Stimulated activated CD8-positive, alpha-beta memory T cell treated with anti-CD3 and anti-CD28 coated beads, Interleukin-15, amount 100 ng/mL, for 24 hours (primary cell): ENCODE measurements at places on chromosomes 5 and 9.

DNA sequence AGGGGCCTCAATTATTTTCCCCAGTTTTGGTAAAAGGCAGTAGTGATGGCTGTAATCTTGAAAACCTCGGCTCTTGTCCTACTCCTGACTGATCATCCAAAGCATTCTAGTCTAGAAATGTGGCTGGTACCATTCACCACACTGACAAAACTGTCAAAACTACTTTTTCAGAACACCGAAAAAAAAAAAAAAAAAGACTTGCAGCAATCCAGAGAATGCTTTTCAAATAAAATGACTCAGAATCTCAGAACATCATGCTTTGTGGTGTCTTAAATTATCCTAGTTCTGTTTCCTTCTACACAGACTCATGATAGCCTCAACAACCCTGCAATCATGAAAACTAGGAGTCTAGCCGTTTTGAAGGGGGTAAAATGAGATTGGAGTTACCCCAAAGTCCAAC, 13.4 kb downstream of the SLC28A3 start:
- DNase-seq, result no peak

DNA sequence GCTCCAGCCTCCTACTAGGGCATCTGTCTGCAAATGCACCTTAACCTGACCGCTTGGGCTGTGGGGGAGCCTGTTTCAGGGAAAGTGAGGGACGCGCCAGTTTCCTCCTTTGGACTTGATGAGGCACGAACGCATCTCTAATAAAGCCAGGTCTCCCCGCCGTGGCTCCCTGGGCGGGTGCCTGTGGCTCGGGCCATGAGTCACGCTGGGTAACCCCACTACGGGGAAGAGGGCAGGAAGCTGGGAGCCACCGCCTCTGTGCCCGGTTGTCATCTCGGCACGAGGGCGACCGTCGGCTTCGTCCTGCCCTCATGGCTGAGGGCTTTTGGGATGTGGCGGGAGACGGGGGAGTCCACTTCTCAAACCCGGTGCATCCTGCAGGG, 12.1 kb downstream of the NOTCH1 start:
- no peak for DNase-seq

- DNase-seq, result no peak
Measured at GRCh38 chr9:89648247-89649000, 43.6 kb downstream of the GADD45G start.

GRCh38 chr5:168104811-168105481, 186.5 kb upstream of the WWC1 start:
- no peak for DNase-seq

DNA sequence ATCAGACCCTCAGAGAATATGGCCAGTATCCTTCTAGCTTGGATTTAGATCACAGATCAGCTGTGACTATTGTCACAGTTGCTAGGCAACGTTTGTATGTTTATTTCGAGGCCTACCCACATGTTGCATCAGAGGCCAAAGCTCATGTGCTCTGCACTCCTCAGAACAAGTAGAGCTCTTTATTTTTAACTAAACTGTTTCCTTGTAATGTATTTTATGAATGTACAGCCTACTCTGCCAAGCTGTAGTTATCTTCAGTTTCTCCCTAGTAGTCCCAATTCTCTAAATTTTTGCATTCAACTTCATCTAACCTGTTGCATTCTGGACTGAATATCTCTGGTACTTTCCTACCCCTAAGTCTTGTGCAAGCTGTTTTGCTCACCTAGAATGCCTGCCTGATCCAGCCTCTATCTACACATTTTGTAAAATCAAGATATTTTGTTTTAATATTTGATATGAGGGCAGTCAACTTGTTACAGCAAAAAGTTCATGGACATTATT, 52.8 kb downstream of the CAST start:
- no peak for DNase-seq

DNA sequence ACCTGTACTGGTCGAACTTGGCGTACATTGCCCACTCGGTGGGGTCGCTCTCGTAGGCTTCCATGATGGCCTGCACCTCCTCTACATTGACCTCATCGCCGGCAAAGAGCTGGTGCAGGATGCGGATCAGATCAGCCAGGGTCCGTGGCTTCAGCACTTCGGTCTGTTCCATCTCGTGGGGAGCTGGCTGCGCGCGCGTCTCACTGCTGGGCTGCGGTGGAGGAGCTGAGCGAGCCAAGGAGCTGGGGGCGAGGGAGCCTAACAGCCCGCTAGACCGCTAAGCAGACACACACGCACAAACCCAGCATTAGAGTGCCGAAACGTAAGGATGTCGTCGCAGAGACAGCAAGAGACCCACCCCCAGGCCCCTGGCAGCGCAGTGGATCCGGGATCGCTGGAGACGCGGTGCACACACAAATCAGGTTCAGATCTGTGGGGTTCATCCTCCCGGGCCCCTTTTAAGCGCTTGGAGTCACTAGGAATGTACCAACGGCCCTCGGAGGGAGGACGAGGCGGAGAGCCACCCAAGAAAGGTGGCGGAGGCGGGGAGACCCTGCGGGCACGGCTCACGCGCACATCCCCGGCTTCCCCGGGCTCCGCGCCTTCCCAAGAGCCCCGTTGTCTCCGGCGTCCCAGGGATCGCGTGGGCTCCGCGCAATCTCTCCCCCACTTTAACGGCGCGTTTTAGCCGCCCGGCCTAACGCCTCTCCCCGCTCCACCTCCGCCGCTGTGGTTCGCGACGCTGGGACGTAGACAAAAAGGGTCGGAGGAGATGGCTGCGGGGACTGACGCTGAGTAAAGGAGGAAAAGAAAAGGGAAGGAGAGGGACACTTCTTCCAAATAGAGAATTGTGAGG, at the start of gene CDO1:
Gene CDO1, minus strand, starts transcription at position 434 of the 856 bp plus-strand sequence. Its CDS starts 262 bp downstream, at position 172.
- no peak for DNase-seq

GRCh38 chr5:4879693-4880303, 260.3 kb upstream of the ADAMTS16 start:
- no peak for DNase-seq

DNA sequence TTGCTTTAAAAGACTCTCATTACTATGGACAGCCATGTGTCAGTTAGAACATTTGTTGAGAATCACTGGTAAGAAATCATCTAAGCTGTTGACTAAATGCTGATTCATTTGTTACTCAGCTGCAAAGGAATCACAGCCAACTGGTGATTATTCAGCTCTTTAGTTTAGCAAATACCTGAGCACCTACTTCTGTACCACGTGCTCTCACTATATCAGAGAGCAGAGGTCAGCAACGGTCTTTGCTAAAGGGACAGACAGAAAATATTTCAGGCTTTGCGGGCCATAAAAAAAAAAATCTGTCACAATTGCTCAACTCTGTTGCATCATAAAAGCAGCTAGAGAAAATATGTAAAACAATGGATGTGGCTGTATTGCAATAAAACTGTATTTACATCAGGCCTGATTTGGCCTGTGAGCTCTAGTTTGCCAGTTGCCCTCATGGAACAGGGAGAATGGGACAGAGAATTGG, 377.6 kb downstream of the DNAH5 start:
- no peak for DNase-seq

DNA sequence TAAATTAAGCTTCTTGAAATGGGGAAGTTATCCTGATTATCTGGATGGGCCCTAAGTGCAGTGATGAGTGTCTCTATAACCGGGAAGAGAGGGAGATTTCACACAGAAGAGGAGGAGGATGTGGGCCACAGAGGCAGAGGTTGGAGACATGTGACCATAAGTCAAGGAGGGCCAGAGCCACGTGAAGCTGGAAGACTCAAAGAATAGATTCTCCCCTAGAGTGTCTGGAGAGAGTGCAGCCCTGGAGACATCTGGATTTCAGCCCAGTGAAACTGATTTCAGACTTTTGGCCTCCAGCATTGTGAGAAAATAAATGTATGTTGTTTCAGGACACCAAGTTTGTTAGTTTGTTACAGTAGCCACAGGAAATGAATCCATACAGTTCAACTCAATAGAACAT, 442.9 kb downstream of the NTRK2 start:
- DNase-seq, result no peak

GRCh38 chr9:6552498-6553121, 92.9 kb downstream of the GLDC start:
- no peak for DNase-seq

- DNase-seq, result no peak
Measured at GRCh38 chr5:14710313-14710994, 45.9 kb downstream of the OTULIN start.

- DNase-seq, result no peak
Measured at GRCh38 chr5:135375040-135375793, 23.8 kb downstream of the MACROH2A1 start.

DNA sequence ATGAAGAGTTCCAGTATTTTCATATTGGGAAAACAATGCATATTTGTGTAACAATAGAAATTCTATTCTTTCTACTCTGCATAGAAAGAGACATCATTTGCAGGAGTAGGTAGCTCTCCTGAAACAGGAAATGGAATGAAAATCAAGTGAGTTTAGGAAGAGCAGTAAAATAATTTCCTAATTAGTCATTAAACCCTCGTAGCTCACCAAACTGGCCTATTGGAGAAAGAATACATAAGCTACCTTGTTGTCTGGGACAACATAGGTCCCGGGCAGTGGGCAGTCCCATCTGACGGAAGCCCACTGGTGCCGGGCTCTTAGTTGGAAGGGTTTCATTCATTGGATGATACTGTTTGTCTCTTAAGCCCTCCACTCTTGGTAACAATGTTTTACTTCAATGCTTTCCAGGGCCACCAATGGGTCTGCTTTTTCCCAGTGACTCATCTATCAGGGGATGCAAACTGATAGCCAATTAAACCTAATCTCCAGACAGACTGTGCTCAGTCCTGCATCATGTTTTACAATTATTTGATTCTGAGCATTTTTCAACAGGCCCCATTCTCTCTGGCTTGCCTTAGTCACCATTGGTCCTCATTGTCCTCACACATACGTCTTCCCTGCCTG, 46.5 kb downstream of the GNA14 start:
- no peak for DNase-seq
